Calu3 (cell line): ENCODE measurements at places on chromosomes 4 and X. TPM values are rescaled to one million over a fixed set of nuclear protein-coding genes. Genes with fewer than 3 reads are reported as not detected.

DNA sequence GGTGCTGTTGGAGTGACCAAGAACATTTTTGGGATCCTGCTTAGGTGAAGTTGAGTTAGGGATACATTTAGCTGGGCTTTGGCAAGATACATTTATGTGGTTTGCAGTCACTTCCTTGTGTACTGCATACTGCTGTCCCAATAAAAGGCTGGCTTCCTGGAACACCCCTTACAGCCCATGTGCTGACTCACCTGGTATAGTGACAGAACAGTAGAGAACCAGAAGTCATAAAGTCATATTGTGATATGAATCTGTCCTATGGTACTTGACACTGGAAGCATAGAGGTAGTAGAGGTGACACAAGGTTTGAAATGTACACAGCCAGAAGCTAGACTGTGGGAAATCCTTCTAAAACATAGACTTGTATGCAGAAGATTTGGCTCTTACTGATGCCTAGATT is 55.3 kb upstream of the SLC25A43 start:
- DNase-seq, result peak; percentile 27

DNA sequence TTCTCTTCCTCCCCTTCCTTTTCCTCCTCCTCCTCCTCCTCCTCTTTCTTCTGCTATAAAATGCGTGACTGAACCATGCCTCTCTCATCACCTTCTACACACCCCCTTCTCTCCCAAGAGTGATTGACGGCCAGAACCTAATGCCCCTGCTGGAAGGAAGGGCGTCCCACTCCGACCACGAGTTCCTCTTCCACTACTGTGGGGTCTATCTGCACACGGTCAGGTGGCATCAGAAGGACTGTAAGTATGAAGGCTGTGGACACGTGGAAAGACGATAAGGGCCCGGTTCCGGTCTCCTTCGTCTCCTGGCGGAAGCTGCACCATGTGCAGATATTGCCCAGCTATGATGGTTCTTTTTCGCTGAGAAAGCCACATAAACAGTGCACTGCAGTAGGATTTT is 12.1 kb upstream of the ARSF start:
- DNase-seq, result no peak

SPANXN4 gene
- total RNA-seq, result not detected in 2 replicates

FAAH2 gene
- total RNA-seq, result 9.1 and 10.3 TPM in 2 replicates

IL13RA2 gene
- not detected in 2 replicates for total RNA-seq
